Activated T-helper 9 cell treated with anti-CD3 and anti-CD28 coated beads, Interleukin-2, amount 50 U/mL, for 16 hours (primary cell): ENCODE measurements at places on chromosomes 2 and 18.

DNA sequence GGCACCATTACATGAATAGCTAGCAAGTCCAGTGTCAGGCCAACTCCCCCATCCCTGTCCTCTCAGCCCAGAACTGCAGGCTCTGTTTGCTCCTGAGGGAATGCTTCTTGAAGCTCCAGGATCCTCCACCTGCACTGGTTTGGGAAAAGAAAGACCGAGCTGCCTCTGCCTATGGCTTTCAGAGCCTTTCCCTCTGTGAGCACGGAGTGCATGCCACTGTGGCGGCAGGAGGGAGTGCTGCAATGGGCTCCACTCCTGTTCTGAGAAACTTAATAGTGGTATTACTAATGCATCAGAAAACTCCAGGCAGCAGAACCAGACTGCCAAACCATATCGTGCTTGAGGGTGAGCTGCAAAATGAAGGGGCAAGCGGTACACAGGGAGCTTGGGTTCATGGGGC lies 271.8 kb downstream of the SRBD1 start:
- no peak for DNase-seq

DNA sequence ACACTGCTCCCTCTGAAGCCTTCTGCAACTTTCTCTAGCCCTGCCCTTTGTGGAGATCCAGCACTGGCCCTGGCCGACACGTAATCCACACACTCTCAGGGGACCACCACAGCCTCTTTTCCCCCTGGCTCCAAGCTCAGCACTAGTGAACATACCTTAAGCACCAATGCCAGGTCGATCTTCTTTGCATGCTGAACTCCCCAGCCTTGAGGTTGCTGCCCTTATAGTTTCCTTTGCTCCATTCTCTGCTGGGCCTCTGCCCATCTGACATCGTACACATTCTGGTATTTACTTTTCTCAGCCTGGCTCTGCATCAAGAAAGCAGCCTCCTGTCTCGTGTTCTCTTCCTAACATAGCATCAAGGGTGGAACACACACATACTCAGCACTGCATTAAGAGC lies 361.5 kb downstream of the LPIN1 start:
- DNase-seq, result no peak

- no peak for DNase-seq
Observed at GRCh38 chr18:7872569-7872968, 305.5 kb downstream of the PTPRM start.

DNA sequence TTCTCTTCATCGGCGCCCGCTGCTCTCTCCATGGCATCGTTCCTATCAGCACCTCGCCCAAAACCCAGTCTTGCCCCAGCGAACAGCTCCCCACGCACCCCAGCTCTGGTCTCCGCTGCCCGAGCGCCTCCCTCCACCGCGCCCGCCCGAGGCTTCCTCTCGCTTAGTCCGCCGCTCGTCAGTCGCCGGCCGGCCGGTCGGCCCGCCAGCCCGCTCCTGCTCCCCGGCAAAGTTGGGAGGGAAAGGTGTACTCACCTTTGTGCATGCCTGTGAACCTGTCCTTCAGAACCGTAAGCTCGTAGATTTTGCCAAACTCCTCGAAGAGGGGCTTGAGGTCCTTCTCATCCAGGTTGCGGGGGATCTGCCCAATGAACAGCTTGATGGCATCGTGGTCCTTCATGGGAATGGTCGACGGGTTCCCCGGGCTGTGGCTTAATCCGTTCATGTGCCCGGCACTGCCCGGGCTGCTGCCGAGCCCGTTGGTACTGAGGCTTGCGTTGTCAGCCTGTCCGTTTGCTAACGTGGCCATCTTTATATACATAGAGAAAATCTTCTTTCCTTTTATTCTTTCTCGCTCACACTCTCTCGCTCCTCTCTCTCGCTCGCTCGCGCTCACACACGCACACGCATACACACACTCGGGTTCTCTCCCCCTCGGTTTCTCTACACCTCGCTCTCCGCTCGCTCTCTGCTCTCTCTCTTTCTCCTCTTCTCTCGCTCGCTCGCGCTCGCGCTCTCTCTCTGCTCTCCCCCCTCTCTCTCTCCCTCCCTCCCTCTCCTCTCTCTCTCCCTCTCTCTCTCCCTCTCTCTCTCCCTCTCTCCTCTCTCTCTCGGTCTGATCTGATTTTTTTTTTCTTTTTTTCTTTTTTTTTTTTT lies at the start of gene CELF4:
Gene CELF4 (minus strand): TSS at position 698 of the 876 bp plus-strand sequence.
- DNase-seq, result no peak

- no peak for DNase-seq
Observed at GRCh38 chr2:28547906-28548600, 52.2 kb downstream of the PLB1 start.

DNA sequence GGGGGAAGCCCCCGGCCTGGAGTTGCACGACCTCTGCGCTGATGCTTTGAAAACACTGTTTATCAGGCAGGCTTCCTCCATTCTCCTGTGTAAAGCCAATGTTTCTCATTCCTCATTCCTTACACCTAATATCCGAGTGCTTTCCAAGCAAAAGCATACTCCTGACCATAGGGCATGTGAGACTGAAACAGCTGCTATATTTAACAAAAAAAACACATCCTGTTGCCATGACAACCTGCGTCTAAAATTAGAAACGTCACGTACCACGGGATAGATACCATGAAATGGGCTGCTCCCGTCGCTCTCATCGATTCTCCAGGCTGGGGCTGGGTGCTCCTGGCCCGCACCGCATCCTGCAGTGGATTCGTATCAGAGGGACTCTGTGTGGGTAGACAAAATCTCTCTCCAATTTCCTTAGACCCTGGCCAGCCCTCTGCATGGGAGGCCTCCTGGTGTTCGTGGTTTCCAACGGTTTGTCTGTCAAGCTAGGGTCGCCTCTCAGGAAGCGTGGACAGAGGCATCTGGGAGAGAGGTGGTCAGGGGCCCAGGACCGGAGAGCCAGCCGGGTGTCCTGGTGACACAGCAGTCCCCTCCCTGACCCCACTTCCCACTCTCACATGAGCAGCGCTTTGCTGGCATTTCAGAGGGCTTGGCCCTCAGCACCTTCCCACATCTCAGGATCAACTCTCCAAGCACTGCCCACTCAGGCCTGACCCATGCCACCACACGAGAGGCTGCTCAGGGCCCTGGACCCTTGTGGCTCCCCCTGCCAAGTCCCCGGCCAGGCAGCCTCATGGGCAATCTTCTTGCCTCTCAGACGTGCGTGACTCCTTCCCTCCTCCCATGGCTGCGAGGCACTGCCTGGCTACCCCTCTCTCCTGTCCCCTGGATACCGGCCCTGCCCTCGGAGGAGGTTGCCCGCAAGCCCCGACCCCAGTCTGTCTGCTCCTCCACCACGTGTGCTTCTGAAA lies 268.1 kb downstream of the NDUFA10 start:
- no peak for DNase-seq

DNA sequence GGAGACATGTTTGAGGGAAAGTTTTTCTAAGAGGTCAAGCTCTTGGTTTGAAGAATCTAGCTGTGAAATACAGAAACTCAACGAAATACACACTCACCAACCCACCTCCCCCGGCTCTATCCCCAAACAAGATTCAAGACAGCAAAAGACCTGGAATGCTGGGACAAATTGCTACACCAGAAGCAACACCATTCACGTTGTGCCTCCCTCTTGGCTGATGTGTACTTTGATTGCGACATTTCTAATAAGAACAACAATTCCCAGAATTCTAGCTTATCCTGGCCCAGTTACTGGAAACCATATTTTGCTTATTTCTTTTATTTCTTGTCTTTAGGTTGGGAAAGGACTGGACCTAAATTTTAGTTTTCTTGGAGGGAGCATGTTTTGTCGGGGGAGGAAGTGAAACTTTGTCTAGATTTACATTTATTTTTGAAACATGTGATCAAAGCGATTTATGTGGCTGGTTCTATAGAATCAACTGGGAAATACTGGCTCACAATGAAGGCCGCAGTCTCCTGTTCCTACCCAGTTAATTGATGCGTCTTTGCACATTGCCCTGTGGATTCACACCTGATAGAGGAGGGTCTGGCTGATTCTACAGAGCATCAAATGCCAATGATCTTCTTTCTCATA lies 29.6 kb upstream of the LPIN1 start:
- no peak for DNase-seq

GRCh38 chr2:192952245-192952644 lies 757.5 kb upstream of the TMEFF2 start:
- DNase-seq, result no peak

- DNase-seq, result no peak
Observed at GRCh38 chr2:180698668-180699067, 281.7 kb upstream of the UBE2E3 start.

- no peak for DNase-seq
Observed at GRCh38 chr18:31828613-31829012, 67.9 kb upstream of the SLC25A52 start.

- no peak for DNase-seq
Observed at GRCh38 chr2:105553538-105554196, 154.8 kb upstream of the FHL2 start.

DNA sequence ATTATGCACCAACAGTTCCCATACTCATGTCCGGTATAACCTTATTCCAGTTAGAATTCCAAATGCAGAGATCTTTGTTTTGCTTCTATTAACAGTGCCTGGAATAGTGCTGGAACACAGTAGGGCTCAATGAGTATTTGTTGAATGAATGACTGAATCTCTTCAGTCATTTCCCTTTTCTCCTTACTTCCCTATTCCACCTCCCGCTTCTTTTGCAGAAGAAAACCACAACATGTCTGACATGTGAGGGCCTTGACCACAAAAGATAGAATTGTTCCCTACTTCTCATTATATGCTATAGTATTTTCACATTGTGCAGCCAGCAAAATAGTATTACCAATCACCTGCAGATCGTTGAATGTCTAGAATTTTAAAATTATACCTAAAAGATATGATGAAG lies 19.5 kb upstream of the HNRNPLL start:
- no peak for DNase-seq

DNA sequence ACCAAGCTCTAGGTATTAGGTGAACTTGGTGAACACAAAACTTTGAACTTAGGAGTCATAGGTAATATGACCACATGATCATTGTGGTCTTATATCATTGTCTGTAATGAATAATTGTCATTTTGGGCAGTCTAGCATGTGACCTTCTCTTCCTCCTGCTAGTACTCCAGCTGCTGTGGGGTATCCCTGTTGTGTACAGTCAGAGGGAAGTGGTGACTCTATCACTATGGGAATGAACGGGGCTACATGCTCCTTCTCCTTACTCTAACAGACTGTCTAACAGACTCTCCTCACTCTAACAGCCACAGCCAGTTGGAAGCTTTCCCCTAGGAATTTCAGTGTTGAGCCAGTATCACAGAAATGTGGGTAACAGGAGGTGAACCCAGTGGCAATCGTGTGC lies 68.2 kb upstream of the NEDD4L start:
- DNase-seq, result no peak

DNA sequence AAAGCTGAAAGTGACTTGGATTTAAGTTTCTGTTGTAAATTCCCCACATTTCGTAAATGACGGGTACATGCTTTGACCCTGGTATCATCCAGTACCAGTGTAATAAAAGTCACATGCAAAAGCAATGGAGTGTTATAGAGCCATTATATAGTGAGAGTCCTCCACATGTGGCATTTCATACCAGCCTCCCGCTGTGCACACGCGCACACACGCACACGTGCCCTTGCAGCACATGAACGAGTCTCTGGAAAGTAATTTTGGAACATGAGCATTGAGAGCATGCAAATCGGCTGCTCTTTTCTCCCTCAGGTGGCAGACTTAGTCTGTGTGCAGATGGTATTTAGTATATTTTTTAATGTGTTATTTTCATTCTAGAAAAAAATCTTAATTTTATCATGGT lies 198.1 kb downstream of the ZNF407 start:
- DNase-seq, result no peak

- no peak for DNase-seq
Observed at GRCh38 chr2:16671760-16672159, 6.1 kb upstream of the CYRIA start.

- DNase-seq, result no peak
Observed at GRCh38 chr18:64966667-64967066, 784.1 kb upstream of the CDH7 start.

DNA sequence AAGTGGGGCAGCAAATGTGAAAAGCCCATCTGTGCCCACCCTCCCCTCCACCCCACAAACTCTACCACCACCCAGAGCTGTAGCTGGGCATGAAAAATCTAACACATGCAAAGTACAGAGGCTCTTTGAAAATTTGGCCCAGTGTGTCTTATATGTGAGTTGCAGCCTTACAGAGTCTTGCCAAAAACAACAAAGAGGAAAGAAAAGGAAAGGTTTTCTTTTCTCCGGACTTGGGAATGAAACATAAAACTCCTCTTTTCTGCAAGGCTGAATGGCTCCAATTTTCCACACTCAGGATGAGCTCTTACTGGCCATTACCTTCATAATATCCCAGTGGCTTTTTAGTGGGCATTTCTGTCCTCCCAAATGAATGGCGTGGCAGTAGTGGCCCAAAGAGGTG lies 27.9 kb upstream of the POU3F3 start:
- no peak for DNase-seq

- DNase-seq, result no peak
Observed at GRCh38 chr2:199464606-199465352, 7.0 kb upstream of the SATB2 start.

- DNase-seq, result no peak
Observed at GRCh38 chr2:114354199-114354598, 88.2 kb upstream of the DPP10 start.

- no peak for DNase-seq
Observed at GRCh38 chr2:220949466-220949865, 622.6 kb downstream of the EPHA4 start.

DNA sequence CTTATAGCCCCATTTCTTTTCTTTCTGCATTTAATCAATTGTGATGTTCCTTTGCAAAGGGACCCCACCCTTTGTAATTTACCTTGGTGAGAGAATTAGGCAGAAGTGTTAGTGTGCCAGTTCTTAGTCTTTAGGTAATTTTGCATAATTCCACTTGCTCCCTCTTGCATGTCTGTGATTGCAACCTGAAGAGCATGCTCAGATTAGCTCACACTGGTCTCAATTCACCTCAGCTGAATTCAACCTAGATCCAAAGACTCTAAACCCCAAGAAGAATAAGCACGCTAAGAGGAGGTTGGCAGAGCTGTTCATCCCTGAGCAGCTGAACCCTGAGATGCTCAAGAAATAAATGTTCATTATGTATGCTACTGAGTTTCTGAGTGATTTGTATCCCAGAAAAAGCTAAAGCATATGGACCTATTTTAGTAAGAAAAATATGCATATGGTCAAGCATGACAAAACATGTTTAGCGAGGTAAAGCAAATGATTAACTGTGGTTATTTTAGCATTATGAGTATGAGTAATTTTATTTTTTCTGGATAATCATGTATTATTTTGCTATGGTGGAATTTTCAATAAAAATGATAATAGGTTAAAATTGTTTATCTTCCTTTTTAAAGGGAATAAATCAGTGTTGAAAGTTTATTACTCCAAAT lies 299.2 kb upstream of the ZSWIM2 start:
- no peak for DNase-seq

DNA sequence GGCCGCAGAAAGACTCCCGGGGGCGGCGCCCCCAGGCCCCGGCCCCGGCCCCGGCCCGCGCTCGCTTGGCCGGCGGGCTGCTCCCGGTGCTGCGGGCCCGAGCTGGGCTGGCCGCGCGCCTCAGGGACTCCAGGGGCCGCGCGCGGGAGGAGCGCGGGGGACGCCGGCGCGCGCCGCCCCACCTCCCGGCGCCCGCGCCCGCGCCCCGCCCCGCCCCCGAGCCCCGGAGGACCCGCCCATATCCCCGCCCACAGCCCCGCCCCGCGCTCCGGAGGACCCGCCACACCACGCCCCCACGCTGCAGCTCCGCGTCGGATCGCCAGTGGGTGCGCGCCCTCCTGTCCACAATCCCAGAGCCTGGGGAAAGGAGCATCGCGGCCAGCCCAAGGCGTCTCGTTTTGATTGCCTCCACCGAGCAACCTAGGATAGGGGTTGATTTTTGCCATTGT lies at the start of gene PARD6G:
Gene PARD6G (minus strand): TSS at position 122 of the 449 bp plus-strand sequence. CDS start 166 bp downstream, outside the sequence.
- DNase-seq, result peak; percentile 41
